ENCODE measurements at places on chromosomes 1 and 21.

- DNase-seq, result no peak
Observed at GRCh38 chr21:17726047-17726829, 92.9 kb downstream of the C21orf91 start.

DNA sequence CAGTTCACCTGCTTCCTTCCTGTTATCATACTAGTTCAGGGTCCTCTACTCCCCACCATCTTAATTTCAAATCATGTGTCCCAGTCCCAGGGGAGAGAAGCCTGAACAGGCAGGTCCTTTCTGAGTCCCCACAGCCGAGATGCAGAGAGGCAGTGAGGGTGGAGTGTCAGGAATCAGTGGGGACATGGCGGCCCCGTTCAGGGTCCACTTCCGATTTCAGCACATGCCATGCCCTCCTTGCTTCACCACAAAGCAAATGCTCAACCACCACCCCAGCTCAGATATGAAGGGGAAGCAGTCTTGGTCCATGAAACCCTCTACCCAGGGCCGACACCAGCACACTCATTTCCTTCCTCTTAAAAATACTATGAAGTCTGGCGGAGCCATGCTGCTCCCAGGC is 5.2 kb upstream of the SEMA4A start:
- peak; percentile 51 for DNase-seq

DNA sequence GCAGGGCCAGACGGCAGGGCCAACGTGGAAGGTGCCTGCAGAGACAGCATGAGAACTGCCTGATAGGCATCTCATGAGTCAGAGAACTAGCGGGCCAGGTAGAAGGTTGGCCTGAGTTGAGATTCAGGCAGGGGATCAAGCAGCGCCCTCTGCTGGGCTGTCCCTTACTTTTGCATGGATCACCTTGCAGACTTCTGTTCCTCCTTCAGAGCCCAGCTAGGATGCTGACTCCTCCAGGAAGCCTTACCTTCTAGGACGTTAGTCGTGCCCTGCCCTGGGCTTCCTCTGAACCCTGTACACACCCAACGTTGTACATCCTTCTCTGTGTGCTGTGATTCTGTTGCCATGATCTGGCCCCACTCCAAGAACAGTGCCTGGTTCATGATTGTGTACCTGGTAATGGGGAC is 231.3 kb upstream of the VAMP3 start:
- no peak for DNase-seq

DNA sequence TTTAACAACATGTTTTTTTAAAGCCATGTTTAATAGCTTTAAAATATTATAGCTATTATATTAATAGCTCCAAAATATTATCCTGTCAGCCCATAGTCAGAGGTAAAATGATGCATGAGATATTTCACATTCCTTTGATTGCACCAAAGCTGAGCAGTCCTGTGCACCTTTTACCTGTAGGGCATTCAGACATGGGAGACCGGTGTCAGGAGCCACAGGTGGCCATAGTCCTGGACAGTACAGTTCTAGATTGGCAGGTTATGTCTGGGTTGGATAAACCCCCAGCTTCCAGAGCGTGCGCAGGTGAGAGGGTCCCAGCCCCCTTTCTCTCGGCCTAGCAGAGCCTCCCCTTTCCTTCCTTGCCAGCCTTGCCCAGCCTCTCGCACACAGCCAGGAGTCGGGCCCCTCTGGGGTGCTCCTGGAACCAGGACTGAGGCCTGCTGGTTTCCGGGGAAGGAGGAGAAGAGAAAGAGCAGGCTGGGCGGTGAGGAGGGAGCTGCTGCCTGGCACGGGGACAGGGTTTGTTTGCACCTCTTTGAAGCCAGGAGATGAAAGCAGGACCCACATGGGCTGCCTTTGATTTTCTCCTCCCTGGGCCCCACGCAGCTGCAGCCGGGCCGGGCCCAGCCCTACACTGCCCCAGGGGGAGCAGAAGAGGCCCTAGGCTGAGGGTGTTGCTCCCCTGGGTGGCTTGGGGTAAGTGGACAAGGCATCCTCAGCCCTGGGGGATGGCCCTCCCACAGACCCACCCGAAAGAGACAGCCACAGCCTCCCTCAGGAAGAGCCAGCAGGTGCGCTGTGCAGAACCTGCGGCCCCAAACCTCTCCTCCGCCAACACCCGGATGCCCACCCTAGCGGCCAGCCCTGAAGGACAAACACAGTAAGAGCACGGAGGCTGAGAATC is 75.2 kb upstream of the TARDBP start:
- no peak for DNase-seq

DNA sequence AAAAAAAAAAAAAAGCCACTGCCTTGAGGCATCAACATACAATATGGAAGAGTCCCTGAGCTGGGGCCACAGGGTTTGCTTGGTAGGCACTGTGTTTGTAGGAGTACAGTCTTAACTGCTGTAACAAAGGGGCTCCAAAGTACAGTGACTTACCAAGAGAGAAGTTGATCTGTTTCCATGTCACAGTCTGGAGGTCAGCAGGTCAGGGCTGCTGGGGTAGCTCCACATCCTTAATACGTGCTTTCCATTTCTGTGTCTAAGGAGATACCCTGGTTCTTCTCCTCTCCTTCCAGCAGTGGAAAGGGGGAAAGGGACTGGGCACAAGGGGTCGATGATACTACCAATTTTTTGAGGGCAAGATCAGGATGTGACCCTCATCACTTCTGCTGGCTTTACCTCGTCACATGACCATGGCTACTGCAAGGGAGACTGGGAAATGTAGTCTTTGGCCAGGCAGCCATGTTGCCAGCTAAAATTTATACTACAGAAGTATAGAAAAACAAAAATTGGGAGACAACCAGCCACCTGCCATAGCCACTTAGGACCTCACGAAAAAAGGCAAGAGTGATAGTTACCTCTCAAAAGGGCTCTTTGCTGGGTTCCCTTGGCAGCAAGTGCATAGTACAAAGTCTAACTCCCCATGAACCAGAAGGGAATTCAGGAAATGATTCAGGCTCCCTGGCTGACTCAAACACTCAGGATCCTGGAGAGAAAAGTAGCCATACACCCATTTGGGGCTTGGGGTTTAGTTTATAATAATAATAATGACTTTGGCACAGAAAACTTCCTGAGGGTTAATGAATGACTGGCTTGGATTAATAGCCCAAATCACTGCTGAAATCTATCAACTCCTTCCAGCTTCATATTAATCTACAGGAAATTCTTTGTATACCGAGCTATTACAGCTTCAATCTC is 52.7 kb upstream of the ATP5PO start:
- DNase-seq, result peak; percentile 26
